ENCODE measurements at places on chromosomes 12 and 14.

GRCh38 chr14:68728342-68729106 is 64.3 kb downstream of the ZFP36L1 start:
- DNase-seq: no peak

GRCh38 chr12:100164153-100164704 is 21.6 kb upstream of the BLTP3B start:
- no peak for DNase-seq

DNA sequence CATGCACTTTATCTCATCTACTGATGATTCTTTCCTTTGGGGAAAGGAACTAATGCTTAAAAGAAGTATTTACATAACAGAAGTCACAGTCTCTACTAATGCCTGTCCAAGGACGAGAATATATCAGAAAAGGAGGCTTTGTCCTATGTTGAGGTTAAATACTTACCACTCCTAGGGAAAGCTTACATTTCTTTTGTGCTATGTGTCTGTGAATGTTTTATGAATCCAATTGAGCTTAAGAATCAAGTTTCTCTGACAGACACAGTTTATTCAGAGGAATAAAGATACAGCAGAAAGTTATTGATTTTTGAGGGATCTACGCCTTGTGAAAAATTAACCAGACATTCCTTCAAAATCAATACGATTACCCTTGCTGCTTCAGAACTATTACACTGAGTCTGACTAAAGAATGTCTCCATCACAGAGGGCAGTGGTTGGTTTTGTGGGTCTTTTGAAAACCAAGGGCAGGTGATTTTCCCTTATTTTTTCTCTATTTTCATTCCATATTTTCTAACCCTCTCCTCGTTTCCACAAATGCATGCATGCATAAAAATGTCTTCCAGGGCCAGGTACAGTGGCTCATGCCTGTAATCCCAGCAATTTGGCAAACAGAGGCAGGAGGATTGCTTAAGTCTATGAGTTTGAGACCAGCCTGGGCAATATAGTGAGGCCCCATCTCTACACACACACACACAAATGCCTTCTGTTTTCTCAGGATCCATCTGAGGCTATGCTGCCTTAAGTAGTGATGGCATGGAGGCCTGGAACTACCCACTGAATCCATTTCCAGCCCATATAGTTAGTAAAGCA is 1095.1 kb downstream of the GALC start:
- DNase-seq: no peak

DNA sequence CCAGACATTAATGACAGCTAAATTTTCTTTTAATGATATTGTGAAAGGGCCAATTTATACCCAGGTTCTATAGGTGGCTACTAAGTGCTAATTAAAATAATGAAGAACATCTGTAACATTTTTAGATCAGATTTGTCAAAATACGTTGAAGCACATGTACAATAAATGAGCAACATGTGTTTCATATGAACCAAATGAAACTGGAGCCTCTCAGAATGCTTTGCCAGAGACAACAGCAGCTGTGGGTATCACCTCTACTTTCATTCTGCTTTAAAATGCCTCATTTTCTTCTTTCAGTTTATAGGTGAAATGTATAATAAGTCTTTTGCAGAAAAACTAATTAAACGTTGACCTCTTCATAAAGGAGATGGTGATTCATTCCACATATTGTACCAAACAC is 26.1 kb upstream of the MYF6 start:
- no peak for DNase-seq

DNA sequence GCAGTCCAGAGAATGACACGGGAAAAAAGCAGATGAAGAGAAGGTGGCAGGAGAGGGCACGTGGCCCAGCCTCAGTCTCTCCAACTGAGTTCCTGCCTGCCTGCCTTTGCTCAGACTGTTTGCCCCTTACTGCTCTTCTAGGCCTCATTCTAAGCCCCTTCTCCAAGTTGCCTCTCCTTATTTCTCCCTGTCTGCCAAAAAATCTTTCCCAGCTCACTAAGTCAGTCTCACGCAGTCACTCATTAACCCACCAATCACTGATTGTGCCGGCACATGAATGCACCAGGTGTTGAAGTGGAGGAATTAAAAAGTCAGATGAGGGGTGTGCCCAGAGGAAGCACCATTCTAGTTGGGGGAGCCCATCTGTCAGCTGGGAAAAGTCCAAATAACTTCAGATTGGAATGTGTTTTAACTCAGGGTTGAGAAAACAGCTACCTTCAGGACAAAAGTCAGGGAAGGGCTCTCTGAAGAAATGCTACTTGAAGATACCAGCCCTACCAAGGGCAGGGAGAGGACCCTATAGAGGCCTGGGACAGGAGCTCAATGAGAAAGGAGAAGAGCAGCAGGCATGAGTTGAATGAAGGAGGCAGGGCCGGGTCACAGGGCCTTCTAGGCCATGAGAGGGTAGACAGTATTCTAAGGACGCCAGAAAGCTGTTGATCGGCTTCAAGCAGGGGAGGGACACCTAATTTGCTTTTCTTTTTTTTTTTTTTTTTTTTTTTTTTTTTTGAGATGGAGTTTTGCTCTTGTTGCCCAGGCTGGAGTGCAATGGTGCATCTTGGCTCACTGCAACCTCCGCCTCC is 40.9 kb downstream of the DAD1 start:
- DNase-seq: no peak

DNA sequence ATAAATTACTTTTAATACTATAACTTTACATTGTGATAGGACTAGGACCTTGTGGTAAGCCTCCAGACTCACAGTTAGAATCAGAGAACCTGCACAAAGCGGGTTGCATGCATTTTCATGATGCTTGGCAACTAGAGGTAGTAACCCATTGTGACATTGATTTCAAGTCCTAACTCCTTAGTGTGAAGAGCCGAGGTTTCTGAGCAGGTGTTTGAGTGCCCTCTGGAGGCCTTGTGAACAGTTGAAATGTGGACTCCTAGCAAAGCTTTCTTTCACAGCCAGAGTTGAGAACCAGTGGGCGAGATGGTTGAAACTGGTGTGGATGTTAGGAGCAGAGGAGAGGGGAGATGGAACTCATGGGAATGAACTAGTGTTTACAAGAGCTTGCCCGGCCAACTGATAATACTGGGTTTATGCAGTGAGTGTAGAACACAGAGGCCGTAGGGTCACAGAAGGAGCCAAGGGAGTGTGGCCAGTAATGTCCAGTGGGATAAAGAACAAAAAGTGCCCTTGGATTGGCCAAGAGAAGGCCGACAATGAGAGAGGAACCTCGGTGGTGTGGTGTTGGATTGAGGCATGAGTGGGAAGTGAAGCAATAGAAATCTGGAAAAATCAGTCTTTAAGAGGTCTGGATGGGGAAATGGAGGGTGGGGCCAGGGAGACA is 10.9 kb downstream of the ZNF664 start:
- peak; percentile 74 for DNase-seq
